Bronchial epithelial cell (primary cell): ENCODE measurements at places on chromosomes 11 and 22. TPM values are rescaled to one million over a fixed set of nuclear protein-coding genes. Genes with fewer than 3 reads are reported as not detected.

TIMM10 gene
- 71.2 and 86.9 TPM in 2 replicates for total RNA-seq

IL10RA gene
- total RNA-seq: 0.13 TPM in 1 of 2 replicates, not detected in the other

USP2 gene
- total RNA-seq: 0.26 and 1.2 TPM in 2 replicates

C11orf42 gene
- not detected in 2 replicates for total RNA-seq

OPCML gene
- not detected in 2 replicates for total RNA-seq

FAM111B gene
- total RNA-seq: under 0.01 TPM in 2 replicates

CCDC81 gene
- total RNA-seq: 0.53 and 0.64 TPM in 2 replicates

MTMR2 gene
- 15.0 and 19.3 TPM in 2 replicates for total RNA-seq

MRGPRE gene
- not detected in 2 replicates for total RNA-seq

KLHL35 gene
- total RNA-seq: 0.79 and 1.0 TPM in 2 replicates

F2 gene
- total RNA-seq: 0.26 and 0.38 TPM in 2 replicates

CALCA gene
- not detected in 2 replicates for total RNA-seq

TMEM191C gene
- 1.3 TPM in 2 replicates for total RNA-seq

MS4A6E gene
- total RNA-seq: not detected in 2 replicates

CSRP3 gene
- not detected in 2 replicates for total RNA-seq

OR4C46 gene
- not detected in 2 replicates for total RNA-seq

OR8G5 gene
- total RNA-seq: not detected in 2 replicates

SGSM1 gene
- not detected in 2 replicates for total RNA-seq
